ENCODE measurements at places on chromosomes 7 and 10.
A peak's percentile ranks its signal among the peaks of the same experiment; 100 is the strongest.

GRCh38 chr10:63554657-63555056 lies 33.5 kb downstream of the REEP3 start:
- DNase-seq = no peak

DNA sequence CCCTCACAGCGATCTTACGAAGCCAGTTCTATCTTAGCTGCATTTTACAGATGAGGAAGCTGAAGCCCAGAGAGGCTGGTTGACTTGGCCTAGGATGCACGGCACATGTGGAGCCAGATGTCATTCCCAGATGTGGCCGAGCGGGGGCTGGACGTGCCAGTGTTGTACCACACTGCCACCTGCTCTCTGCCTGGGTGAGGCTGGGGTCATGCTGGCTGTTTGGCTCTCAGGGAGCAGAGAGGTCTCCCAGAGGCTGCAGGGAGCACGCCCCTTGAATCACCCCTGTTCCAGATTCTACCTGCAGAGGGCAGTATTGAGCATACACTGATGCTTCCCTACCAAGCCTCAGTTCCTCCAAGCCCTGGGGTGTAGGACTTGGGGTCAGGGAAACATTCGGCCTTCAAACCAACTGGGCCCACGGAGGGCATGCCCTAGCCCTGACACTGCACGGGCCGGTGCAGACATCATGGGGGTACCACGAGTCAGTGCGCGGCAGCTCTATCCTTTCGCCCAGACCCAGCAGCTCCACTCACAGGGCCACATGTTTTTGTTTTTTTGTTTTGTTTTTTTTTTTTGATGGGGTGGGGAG lies 3.8 kb upstream of the GTF2IRD1 start:
- peak; percentile 28 for DNase-seq

GRCh38 chr7:10662491-10662890 lies 311.2 kb upstream of the PHF14 start:
- DNase-seq = no peak

DNA sequence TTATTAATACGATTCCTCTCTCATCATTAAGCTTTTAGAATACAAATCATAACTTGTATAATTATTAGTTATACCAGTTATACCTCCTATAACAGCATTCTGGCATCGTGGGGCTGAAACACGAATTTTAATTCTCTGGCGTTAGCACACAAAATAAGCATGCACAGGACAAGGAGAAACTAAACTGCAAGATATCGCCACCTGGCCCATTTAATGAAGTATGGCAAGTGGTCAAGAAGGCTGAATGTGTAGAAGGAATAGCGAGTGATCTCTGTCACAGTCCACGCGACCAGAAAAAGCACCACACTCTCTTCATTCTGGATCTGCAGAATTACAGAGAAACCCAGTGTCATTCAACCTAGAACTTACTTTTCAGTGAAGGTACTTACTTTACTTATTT lies 18.1 kb downstream of the HACD1 start:
- no peak for DNase-seq

DNA sequence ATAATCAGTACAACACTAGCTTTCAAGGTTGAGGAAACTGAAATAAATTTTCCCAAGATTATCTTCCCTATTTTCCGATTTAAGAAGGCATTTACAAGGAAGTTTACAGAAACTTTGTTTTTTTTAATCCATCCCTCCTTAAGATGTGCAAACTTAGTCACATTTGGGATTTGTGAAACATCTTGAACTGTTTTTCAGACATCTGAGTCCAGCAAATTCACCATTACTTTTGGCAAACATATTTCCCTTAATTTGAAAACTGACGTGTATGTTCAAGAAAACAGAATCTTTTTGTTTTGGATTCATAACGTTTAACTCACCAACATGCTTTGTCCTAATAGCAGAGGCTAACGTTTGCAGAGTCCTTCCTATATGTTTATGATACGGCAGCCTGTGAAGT lies 19.5 kb downstream of the GLI3 start:
- no peak for DNase-seq

- no peak for DNase-seq
These were observed 87.3 kb downstream of the LYZL2 start for GRCh38 chr10:30542001-30542894.

GRCh38 chr7:103445228-103446048 lies 569 bp downstream of the SLC26A5 start:
- DNase-seq = no peak

DNA sequence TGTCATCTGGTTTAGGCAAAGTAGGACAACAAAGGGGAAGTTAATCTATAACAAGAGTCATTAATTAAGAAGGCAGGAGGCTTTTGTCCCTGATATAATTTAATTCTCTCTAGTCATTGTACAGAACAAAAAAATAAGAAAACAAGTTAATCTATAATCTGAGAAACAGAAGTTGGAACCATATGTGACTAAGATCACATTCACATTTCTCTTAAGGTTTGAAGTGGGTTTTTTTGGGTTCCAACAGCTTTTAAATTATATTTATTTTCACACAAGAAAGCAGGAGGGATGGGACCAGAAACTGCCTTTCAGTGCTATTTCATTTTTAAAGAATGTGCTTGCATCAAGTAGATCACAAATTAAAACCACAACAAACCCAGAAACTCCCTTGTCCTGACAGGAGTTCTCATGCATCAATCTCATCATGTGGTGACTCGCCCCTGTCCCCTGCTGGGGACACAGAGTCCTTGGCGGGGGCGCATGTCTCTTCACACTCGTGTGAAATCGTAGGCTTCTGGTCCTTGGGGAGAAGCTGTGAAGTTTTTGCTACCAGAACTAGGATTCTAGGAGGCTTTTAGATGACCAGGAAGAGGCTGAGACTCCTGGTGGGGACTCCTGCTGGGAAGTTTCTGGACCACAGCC lies 10.1 kb upstream of the OPN4 start:
- DNase-seq = no peak

DNA sequence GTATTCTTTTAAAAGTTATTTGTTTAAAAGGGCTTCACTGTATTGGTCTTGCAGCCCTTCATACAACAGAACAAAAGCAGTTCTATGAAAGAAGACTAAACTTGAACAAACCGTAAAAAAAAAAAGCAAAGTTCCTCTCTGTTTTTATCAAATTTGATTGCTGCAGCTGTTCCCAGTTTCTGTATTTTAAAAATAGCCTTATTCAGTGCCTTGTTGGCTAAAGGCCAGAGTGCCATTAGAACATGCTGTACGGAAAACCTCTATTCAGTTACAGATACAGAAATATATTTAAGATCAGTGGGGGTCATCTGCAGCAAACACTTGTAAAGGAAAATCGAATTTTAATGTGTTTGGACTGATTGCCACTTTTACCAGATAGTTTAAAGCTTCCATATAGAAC lies 207.8 kb upstream of the ETV1 start:
- no peak for DNase-seq

DNA sequence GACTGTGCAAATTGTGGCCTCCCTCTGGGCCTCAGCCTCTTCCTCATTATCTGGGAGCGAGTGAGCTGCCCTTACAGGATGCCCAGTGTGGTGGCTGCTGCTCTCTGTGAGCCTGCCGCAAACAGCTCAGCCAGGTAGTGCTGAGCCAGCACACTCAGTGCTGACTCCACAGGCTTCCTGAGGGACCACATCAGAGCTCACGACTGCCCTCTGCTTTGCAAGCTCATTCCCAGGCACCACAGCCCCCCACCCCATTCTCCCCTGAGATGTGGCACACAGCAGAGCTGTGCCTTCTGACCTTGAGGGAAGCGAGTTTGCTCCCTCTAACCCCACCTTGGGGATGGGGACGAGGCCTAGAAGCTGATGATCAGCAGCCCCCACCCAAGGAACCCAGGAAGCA lies 230.5 kb upstream of the PPP2R2D start:
- no peak for DNase-seq

DNA sequence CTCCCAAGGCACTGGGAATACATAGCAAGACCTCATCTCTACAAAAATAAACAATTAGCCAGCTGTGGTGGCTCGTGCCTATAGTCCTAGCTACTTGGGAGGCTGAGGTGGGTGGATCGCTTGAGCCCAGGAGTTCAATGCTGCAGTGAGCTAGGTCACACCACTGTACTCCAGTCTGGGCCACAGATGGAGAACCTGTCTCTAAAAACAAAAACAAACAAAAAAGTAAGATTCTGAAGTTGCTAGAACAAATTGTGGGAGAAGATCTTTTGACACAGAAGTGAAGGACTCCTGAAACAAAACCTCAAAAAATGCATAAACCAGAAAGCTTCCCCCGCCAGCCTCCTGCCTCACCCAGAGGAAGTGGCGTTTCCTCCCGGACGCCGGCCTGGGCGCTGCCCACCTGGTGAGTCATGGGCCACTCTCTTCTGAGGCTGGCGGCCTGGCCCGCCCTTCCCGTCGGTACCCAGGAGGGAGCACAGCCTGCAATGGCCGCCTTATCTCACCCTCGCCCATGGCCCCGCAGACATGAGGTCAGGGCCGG lies 25.4 kb upstream of the ELN start:
- DNase-seq = no peak

- no peak for DNase-seq
These were observed 286.8 kb downstream of the ADK start for GRCh38 chr10:74437822-74438221.

DNA sequence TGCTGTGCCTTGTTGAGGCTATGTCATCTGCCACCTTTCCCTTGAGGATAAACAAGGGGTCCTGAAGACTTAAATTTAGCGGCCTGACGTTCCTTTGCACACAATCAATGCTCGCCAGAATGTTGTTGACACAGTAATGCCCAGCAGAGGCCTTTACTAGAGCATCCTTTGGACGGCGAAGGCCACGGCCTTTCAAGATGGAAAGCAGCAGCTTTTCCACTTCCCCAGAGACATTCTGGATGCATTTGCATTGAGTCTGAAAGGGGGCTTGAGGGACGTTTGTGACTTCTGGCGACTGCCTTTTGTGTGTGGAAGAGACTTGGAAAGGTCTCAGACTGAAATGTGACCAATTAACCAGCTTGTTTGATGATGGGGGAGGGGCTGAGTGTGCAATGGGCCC lies 52.5 kb downstream of the VWA2 start:
- DNase-seq = no peak

DNA sequence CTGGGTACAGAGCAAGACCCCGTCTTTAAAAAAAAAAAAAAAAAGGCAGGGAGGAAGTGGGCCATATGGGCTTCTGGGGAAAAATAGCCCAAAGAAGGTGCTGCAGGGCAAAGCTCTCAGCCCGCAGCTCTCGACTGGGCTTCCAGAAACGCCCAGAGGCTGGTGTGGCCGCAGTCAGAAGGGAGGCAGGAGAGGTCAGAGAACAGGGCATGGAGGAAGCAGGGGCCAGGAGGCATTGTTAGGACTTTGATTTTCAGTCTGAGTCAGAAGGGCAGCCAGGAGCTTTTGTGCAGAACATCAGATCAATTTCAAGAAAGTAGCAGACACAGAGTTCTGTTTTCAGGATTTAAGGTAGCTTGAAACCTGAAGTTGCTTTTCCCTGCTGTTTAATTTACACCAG lies 35.3 kb upstream of the CYTH3 start:
- no peak for DNase-seq

DNA sequence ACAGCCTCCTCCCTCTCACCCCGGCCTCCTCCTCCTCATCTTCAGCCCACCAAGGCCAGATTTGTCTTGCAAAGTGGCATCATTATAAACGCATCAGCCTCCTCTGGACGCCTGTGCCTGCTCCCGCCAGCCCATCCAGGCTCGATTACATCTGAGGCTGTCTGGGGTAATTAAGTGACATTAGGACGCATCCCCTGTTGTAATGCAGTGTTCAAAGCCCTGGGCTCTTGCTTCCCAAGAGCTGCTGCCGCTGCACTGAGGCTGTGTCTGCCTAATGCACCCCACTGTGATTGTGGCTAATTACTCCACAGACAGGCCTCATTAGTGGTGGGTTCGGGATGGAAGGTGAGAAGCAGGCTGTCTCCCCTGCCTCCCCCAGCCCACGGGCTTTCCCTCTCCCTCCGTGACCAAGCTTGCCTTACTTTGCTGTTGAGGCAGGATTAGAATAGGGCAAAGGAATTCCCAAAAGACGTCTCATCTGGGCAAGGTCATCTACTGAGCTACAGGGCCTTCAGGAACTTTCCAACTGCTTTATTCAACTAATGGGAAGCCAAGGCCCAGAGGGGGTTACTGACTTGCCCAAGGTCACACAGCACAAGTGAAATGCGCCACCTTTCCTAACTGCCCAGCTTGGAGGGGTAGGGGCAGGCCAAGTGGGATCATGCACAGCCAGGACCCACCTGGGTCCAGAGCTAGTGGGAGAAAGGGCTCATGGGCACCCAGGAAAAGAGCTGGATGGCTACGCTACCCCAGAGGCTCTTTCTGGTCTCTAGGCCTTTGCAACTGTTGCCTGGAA lies 66.2 kb upstream of the PCBD1 start:
- no peak for DNase-seq

DNA sequence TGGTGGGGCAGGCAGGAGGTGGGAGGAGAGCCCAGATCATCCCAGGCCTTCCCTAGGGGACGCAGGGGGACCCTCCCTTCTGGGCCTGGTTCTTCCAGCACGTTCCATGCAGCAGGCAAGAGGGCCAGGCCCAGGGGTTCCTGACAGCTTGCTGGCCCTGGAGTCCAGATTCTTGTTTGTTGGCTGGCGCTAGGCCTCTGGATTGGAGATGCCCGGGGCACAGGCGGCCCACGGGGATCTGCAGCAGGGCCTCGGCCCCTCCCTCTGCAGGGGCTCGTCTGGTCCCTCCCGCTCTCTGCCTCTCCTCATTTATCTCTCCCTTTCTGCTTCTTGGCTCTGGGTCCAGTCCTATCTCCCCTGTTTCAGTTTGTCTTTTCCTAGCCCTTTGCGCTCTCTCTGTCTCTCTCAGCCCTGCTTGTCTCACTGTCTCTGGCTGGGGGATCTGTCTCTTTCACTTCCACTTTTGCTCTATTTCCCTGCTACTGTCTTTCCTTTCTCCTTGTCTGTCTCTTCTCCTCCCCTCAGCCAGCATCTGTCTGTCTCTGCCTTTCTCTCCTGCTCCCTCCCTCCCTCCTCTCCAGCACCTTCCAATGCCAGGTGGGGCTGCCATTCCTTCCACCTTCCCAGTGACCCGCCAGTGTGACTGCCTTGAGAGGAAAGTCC lies 1.1 kb upstream of the AQP1 start:
- DNase-seq = no peak

GRCh38 chr10:3658766-3659165 lies 126.2 kb downstream of the KLF6 start:
- no peak for DNase-seq
